Activated CD4-positive, alpha-beta memory T cell treated with anti-CD3 and anti-CD28 coated beads, Interleukin-2, amount 10 ng/mL, durations not matched to agents 7 days and 5 days (primary cell): ENCODE measurements at places on chromosomes 6 and 20. TPM values are rescaled to one million over a fixed set of nuclear protein-coding genes. Genes with fewer than 3 reads are reported as not detected.

The GLP1R gene
- not detected for total RNA-seq

The KIFC1 gene
- 127 TPM for total RNA-seq

DNA sequence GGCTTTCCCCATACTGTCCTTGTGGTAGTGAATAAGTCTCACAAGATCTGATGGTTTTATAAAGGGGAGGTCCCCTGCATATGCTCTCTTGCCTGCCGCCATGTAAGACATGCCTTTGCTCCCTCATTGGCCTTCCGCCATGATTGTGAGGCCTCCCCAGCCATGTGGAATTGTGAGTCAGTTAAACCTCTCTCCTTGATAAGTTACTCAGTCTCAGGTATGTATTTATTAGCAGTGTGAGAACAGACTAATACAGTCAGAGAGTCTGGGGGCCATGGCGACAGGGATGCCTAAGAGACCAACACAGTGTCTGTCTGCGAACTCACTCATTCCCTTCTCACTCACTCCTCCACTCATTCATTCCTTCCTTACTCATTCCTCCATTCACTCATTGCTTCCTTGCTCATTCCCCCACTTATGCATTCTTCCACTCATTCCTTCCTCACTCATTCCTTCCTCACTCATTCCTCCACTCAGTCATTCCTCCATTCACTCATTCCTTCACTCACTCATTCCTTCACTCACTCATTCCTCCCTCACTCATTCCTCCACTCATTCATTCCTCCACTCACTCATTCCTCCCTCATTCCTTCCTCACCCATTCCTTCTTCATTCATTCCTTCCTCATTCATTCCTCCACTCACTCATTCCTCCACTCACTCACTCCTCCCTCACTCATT lies 137.5 kb upstream of the AGPAT4 start:
- H3K4me1 ChIP-seq, result no peaks in the 10 kb centered on the region
- H3K36me3 ChIP-seq, result no peaks in the 10 kb centered on the region
- no peak overlapping the region for H3K4me3 ChIP-seq
- DNase-seq, result no peak
- peaks cover 3% of the 10 kb centered on the region for H3K27me3 ChIP-seq

GRCh38 chr6:16684195-16684689 lies 77.0 kb downstream of the ATXN1 start:
- no peaks in the 10 kb centered on the region for H3K27me3 ChIP-seq
- peaks cover 63% of the 10 kb centered on the region for H3K4me1 ChIP-seq
- no peak overlapping the region for H3K27ac ChIP-seq
- H3K4me3 ChIP-seq, result no peak overlapping the region
- peaks cover 51% of the 10 kb centered on the region for H3K36me3 ChIP-seq
